ENCODE measurements at places on chromosomes 3 and 15.

DNA sequence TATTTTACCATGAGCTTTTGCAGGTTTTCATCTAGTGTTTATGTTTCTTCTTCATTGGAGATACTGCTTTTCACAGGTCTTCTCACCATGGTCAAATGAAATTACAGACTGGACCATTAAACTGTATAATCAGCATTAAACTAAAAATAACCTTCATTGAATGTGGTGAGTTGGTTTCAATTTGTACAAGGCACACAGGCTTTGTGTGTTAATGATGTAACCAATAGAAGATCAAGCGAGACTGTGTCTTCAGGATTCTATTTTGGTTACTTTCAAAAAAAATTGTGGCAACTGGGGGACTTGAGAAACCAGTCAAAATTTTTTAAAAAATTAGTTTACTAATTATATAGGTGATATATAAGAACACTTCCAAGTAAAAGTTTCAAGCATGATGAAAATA, 54.3 kb upstream of the GCSAM start:
- no peak for DNase-seq

- peak; percentile 61 for DNase-seq
These were observed 66.4 kb downstream of the ASTE1 start for GRCh38 chr3:130960139-130960795.

DNA sequence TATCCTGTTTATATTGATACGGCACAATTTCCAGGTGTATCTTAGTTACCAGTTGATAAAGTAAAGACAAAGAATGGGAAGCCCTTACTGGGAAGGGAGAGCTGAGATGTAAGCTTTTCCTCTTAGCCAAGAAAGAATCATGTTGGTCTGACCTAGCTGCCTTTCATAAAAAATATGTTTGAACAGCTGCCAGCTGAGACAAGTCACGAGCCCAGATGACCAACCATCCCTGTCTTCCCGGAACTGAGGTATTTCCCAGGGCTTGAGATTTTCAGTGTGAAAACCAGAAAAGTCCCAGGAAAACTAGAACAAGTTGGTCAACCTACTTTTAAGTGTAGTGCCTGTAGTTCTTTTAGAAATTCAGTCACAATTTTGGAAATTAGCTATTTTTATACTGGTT, 3.6 kb upstream of the MYH15 start:
- DNase-seq: no peak

DNA sequence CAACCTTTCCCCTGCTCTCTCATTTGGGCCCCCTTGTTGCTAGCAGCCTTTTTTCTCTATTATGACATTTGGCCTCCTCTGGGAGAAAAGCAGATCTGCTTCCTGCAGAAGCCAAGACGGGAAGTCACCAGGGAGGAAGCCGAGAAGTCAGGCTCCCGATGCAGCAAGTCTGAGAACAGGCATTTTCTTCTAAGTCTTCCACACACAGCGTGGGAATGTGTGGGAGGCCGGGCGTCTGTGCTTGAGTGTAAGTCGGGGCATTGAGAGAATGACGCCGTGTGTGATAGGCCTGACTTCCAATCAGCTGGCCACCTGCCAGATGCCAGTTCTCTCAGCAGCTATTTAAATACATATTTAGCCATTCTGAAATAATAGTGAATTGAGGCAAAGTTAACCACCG, 75.8 kb upstream of the FAM98B start:
- DNase-seq: no peak

GRCh38 chr3:66394019-66394752, 106.6 kb downstream of the LRIG1 start:
- DNase-seq: no peak

GRCh38 chr15:40354408-40355171, 3.4 kb upstream of the DISP2 start:
- DNase-seq: peak; percentile 69

- no peak for DNase-seq
These were observed 2.7 kb upstream of the ISL2 start for GRCh38 chr15:76333720-76334437.

GRCh38 chr15:90520365-90520764, 9.4 kb upstream of the CRTC3 start:
- DNase-seq: no peak

- DNase-seq: no peak
These were observed 5.2 kb downstream of the CAPN3 start for GRCh38 chr15:42364529-42364928.

DNA sequence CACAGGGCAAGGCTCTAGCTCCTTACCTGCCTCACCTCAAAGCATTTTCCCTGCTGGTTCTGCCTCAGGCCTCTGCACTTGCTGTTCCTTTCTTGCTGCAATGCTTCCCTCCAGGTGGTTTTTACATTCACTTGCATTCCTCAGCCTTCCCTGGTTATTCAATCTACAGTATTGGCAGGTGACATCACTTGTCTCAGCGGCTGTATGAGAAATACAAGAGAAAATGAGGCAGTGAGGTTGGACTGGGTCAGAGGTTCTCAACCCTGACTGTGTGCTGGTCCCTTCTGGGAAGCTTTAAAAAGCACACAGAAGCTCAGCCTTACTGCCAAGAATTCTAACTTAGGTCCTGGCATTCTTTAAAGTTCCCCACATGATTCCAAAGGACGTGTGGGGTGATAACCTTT, 26.7 kb downstream of the SIAH2 start:
- no peak for DNase-seq

- no peak for DNase-seq
These were observed 55.4 kb upstream of the SPPL2A start for GRCh38 chr15:50820808-50821382.

DNA sequence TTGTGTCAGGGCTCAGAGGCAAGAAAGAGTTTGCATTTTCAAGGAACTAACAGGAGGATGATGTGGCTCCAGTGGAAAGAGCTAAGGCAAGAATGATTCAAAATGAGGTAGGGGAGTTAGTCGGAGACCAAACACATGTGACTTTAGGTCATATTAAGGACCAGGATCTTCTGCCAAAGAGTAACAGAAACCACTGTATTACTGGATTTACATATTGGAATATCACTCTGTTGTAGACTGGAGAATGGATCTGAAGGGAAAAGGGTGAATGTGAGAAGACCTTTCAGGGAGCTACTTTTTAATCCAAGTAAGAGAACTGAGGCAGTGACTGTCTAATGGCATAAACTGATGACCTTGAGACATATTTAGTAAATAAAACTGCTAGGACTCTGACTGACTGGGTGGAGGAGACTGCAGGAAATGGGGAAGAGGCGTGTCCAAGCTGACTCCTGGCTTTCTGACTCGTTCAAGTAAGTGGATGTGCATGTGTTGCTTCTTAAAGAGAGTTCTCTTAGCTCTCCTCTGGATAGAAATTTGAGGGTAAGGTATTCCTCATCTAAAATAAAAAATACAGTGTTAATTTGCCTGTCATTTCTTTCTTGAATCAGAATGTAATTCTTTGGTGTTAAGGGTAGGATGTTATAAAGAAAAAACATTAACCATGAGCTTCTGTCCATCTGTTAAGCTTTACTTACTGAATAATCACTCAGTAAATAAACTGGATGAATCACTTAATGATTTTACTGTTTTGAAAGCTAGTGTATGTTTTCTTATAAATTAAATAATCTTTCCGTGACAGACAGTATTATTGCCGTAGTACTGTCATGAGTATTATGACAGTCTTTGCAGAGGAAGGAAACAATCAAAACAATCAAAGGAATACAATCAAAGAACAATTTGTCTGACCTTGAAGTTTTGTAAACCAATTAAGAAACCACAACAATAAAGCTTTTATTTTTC, 58.3 kb upstream of the CFAP20DC start:
- DNase-seq: no peak

DNA sequence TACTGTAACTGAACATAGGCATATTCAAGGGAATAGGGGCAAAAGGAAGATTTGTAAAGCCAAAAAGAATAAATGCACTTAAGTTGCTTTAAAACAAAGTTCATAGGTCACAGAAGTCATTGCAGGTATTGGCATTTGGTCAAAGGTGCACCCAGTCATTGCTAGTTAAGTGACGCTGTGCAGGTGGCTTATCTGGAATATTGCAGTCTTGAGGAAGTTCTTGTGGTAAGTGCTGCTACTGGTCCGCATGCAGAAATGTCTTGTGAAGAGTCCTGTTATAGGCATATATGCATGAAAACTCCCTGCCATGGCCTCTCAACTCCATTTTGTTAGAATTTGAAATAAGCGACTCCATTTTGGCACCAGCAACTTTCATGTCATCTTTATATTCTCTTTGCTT, 293.1 kb downstream of the GBE1 start:
- DNase-seq: no peak

GRCh38 chr3:98022978-98023820, 11.9 kb downstream of the GABRR3 start:
- DNase-seq: peak; percentile 52

DNA sequence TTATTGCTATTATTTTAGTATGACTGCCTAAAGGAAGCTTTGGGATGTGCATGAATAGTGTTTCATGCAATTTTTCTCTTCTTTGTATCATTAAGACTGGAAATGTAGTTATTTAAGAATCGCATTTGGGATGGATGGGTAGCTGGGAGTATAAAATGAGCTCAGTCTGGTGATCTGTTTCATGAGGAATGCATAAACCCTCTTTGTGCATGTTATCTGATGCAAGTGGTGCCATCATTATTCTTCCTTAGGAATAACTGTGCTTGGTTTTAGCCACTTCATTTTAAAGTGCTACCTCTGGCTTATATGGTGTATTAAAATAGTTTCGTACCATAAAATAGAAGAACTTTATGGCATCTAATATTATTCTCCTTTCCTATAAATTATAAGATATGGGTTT, 535.6 kb downstream of the GRM7 start:
- no peak for DNase-seq

GRCh38 chr15:62483814-62484213, 318.7 kb upstream of the C2CD4B start:
- no peak for DNase-seq

- no peak for DNase-seq
These were observed 11.4 kb downstream of the ZIC1 start for GRCh38 chr3:147420353-147421183.

GRCh38 chr3:124064050-124064449, 72.1 kb upstream of the ROPN1 start:
- no peak for DNase-seq

DNA sequence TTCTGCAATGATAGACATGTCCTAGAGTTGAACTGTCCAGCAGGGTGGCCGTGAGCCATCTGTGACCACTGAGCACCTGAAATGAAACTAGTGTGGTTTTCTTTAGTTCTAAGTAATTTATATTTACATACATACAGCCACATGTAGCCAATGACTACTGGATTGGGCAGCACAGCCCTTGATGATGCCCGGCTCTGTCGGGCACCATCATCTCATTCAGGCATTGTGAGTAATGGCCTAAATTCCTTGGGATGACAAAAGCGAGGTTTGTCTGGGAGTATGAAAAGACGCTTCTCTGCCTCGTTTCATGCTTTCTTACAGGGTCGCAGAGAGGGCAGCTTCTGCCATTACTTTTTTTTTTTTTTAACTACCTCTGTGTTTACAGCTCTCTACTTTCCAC, 251.9 kb upstream of the HES1 start:
- no peak for DNase-seq

DNA sequence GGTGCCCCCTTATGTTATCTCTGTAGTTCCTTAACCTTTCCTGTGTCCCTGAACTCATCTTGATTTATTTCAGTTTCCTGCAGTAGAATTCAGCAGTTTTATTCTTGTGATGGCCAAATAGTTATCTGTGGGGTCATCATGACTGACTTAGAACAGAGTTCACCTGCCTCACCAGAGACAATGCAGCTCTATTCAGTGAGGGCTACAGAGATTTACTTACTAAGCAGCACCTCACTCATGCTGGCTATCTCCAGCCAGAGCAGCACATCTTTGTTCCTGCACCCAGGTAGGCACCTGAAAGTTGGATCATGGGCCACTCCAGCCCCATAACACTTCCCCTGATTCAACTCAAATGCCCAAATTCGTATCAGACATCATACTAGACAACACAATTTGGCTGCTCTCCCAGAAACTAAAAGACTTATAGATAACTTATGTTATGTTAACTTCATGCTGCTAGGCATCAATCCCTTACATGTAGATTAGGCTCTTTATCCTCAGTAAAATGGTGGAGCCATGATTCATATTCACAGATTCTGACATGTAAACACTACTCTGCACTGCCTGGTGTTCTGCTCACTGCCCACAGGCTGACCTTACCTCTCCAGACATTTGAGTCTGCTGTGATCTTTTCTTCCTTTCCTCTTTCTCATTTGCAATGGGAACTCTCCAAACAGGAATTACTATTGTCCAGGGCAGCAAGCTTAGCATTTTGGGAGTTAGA, 9.3 kb upstream of the GOLGB1 start:
- no peak for DNase-seq

- no peak for DNase-seq
These were observed 61.4 kb upstream of the C15orf39 start for GRCh38 chr15:75140080-75140879.

- DNase-seq: no peak
These were observed 15.8 kb downstream of the EFCAB12 start for GRCh38 chr3:129412542-129413198.

DNA sequence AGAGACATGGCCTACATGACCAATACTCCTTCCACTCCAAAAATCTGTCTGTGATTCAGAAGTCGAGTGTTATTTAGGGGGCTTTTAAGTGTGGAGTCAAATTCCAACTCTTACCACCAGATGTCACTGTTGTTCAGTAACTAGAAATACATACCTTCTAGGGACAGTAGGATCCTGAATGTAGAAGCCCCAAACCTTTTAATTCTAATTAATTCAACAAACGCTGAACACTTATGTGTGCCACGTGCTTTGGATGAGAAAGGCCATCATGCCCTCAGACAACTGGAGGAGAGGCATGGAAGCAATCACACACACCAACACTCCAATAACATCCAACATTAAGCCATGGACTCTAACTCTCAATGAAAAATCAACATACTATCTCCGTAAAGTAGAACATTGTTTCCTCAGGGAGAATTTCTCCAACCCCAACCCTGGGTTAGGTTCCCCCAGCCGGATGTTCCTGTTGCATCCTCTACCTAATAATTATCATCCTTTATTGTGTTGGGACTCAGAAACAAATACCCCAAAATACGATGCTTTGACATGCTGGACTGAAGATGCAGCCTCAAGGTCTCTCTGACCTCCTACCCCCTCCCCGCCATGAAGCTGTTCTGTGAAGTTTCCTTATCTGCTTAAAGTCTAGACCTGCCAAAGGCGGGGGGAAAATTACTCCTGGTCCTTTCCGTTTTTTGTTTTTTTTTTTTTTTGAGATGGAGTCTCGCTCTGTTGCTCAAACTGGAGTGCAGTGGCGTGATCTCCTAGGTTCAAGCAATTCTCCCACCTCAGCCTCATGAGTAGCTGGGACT, 8.0 kb upstream of the CCDC13 start:
- peak; percentile 41 for DNase-seq

- DNase-seq: no peak
These were observed 205.8 kb downstream of the SLCO3A1 start for GRCh38 chr15:92059036-92059970.

DNA sequence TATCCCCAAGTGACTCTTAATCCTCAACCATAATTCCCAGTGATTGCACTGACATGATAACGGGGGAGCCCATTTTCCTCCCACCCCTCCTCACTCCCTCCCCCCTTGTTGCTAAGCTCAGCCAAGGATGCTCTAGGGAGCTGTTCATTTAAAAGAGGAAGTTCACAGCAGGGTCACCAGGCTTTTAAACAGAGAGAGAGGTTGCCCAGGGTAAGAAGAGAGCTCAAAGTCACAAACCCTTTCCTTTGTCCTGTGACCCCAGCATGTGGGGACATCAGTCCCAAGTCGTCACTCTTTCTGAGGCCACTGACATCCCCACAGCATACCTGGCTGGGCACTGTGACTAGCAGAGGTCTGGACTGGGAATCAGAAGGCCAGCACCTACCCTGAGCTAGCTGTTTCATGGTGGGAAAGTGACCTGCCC, 144.1 kb downstream of the RORA start:
- DNase-seq: no peak

Data from fibroblast of skin of left quadriceps (primary cell).